ENCODE measurements at places on chromosomes 5 and 9.

GRCh38 chr9:114685951-114686350 lies 4.0 kb upstream of the TEX48 start:
- no peak for DNase-seq

DNA sequence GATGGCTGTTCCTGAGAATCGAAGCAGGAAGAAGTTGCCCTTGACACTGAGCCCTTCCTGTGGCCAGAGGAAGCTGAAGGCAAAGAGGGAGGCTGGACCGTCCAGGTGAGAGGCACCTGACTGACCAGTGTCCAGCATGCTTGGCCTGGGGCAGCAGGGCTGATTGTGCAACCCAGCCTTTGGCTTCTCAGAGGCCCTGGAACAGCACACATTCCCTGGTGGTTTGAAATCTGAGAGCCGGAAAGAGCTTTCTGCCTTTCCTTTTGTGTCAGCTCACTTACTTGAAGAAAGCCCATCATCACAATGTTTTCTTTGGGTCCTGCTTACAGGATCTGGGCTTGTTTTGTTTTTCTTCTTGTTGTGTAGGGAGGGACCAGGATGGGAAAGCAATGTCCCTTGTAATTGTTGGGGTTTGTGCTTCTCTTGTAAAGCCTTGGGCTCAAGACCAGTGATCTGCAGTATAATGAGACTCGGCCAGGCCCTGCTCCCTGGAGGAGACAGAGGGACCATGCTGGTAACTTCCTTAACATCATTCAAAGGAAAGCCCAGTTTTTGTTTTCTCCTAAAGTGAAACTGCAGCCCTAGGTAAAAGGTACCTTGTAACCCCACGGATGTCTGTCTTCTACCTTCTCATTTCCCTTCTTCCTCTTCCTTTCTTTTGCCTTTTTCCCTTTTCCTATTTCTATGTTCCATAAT lies 213.7 kb downstream of the NXNL2 start:
- no peak for DNase-seq

- DNase-seq: no peak
Observed at GRCh38 chr5:62309107-62309506, 3.1 kb downstream of the KIF2A start.

DNA sequence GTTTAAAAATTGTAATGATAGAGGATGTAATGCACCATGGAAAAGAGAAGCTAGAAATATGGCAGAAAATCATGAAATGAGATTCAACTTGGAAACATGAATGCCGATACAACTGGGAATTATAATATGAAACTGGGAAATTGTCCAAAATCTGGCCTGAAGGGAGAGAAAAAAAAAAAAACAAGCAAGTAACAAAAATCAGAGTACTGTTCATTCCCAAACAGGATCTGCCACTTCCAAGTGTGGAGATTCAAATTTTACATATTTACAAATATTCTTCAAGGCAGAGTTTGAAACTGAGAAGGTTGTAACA lies 56.6 kb upstream of the MOCS2 start:
- no peak for DNase-seq

DNA sequence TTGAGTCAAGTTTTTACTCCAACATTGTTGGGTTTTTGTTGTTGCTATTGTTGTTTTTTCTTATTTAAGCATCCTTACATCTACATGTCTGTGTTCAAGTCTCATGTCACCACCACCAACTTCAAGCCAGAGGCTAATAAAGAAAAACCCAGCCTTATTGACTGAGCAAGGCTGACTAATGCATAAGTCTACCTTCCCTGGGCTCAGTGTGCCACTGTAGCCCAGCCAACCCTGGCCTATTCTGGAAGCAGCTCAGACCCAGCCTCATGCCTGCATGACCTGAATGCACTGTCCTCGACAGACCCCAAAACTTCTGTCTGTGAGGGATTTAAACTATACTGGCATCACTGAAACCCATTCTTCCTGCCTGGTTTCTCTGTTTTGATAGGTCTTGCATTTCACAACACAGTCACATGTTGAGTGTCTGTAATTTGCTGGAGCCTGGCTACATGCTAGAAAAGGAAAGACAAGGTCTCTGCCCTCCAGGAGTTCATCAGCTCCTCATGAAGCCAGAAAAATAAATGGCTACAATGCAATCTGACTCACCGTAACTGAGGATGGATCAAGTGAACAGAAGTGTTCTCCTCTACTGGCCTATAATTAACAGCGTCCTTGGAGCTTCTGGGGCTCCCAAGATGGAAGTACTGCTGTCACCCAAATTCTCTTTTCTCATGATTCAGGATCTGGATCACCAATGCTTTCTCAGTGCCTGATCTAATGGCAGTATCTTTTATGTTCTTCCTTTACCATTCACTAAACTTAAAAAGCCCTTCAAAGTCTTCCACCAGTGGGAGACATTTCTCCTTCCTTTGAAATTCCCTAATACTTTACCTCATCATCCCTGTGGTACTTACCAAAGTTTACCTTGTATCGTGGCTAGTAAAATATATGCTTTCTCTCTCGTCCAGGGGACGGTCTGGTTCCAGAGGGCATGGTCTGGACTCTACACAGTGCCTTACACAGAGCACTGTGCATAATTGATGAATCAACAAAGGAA lies 103.9 kb upstream of the IFNE start:
- no peak for DNase-seq

DNA sequence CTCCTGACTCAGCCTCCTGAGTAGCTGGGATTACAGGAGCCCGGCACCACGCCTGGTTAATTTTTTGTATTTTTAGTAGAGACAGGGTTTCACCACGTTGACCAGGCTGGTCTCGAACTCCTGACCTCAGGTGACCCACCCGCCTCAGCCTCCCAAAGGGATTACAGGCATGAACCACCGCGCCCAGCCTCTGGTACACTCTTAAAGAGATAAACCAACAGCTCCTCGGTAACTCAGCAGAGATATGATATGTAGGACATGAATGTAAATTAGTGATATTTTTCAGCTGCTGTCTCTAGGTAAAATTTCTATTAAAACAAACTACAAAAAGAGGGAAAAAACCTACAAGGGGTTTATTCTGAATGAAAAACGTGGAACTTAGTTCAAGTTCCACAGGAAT lies 42.8 kb upstream of the HK3 start:
- no peak for DNase-seq

- no peak for DNase-seq
Observed at GRCh38 chr5:61298066-61298465, 34.0 kb upstream of the ZSWIM6 start.

DNA sequence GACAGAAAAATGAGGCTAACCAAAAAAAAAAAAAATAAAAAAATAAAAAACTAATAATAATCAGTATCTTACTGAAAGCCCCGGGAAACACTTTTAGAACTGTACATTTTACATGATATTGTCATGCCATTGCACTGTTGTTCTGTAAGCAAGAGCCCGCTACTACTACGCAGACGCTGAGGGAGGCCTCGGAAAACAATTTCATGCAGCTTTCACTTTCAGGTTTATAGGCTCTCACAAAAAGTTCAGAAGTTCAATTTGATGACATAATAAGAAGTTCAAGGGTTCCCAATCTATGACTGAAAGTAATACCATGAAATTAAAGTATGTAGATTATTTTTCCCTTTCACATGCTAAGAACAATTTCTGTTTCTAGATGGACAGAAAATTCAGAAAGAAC lies 318.3 kb upstream of the ITGA1 start:
- no peak for DNase-seq

GRCh38 chr9:113011911-113012381 lies at the start of gene ZNF883:
Gene ZNF883, minus strand, starts transcription at chr9:113012192.
- DNase-seq: no peak

- no peak for DNase-seq
Observed at GRCh38 chr5:72434056-72434780, 73.0 kb downstream of the ZNF366 start.

GRCh38 chr5:5145651-5146529 lies 5.8 kb downstream of the ADAMTS16 start:
- no peak for DNase-seq

GRCh38 chr9:111036429-111036789 lies 1.9 kb downstream of the LPAR1 start:
- DNase-seq: no peak

DNA sequence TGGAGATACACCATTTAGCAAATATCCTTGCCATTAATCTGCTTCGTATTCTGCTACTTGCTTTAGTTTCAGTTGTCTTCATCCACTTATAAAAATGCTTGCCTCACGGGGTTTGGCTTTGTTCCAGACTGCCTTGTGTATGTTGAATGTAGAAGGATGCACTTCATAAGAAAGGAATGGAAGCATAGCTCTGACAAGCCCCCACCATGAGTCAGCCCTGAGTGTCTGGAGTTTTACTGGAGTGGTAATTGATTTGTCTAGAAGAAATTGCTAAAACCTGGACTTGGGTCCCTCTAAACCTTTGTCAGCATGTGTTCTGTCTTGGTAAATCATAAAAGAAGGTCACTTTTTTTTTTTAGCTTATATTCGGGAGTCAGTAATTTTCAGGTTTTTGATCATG lies 4.6 kb downstream of the TEX48 start:
- no peak for DNase-seq

DNA sequence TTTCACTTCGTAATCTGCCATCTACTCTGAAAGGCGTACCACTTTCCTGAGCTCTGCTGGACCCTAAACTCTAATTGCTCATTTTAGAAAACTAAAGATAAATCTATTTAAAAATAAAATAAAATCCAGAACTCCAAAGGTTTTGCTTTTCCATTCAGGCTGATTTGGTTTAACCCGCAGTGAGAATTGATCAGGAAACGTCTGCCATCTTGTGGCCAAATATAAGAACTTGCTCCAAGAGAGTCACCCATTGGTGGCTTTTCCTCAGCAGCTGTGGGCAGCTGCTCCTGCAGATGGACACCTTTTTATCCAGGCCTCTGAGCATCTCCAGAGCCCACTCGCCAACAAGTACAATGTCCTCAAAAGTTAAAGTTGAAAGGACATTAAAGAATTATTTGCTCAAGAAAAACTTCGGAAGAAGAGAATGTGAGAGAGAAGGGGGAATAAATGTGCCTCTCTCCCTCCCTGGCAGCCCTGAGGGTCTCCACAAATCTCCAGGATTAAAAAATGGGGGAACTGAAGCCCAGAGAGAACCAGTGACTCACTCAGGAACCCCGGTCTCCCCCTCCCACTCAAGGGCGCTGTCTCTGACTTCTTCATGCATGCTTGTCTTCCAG lies 4.1 kb downstream of the SAXO1 start:
- DNase-seq: no peak

- no peak for DNase-seq
Observed at GRCh38 chr9:2050236-2050635, 35.1 kb downstream of the SMARCA2 start.

GRCh38 chr5:10912435-10912834 lies 151.4 kb upstream of the DAP start:
- no peak for DNase-seq

GRCh38 chr5:15791274-15791673 lies 291.3 kb downstream of the FBXL7 start:
- DNase-seq: no peak

DNA sequence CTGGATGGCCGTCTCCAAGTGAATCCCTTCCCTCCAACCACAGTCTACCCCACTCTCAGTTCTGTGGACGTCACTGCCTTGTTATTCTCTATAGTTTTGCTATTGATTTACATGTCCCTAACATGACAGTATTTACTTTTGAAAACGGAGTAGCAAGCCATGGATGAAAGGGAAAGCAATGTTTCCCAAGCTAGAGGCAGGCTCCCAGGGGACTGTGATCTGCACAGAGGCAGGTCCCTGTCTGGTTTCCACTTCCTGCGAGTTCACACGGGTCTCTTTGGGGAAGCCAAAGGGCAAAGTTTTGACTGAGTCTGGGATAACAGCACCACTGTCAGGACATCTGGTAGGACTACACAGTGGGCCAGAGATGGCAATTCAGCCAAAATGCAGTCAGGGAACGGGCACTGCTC lies 12.7 kb downstream of the C9orf153 start:
- no peak for DNase-seq

GRCh38 chr5:106730912-106731311 lies 939.8 kb downstream of the EFNA5 start:
- DNase-seq: no peak

DNA sequence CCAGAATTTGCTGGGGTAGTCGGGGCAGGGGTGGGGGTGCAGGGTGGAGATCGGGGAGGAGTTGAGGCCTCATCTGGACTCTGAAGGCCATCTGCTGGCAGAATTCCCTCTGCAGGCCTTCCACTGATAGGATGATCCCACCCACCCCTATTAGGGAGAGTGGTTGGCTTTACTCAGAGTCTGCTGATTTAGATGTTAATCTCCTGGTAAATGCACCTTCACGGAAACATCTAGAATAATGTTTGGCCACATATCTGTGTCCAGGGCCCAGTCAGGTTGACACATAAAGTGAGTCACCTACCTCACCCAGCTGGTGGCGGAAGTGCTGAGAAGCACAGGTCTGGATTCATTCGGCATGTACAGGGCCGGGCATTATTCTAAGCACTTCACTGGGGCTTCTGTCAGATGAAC lies 50.0 kb downstream of the DAPK1 start:
- no peak for DNase-seq

DNA sequence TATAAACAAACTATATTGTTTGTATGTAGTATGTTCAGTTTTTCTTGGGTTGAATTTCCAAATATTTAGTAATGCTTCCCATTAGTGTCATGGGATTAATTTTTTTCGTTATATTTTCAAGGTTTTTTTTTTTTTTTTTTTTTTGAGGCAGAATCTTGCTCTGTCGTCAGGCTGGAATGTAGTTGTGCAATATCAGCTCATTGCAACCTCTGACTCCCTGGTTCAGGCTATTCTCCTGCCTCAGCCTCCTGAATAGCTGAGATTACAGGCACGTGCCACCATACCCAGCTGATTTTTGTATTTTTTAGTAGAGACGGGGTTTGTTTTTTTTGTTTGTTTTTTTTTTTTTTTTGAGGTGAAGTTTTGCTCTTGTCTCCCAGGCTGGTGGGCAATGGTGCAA lies 10.6 kb downstream of the DDX46 start:
- no peak for DNase-seq

DNA sequence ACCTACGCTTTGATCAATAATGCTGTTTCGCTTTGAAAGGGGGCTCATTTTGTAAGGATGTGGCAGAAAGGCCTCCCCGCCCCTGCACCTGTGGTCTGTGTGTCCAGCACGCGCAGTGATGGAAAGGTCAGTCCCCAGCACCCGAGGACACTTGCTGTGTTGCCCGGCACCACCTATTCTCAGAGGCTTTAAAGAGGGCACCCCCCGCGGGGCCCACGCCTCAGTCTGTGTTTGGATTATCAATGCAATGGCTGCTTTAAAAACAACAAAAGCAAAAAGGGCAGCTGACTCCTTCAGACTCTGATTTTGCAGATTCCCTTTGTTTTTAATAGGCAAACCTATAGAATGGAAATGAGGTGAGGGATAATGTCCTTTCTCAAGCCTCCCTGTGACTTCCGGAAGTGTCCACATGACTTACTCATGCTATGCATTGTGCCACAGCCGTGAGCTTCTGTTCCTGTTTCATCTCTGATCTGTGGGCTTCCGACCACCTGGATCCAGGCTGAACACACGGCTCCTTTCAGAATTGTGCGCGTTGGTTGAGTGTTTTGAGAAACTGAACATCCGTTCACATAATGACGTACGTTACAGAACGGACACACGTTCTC lies 416.2 kb downstream of the IRX2 start:
- no peak for DNase-seq

GRCh38 chr5:77946381-77947040 lies 170.4 kb upstream of the TBCA start:
- DNase-seq: no peak
